ENCODE measurements at places on chromosomes 7 and 10. TPM values are rescaled to one million over a fixed set of nuclear protein-coding genes. Genes with fewer than 3 reads are reported as not detected.
A peak's percentile ranks its signal among the peaks of the same experiment; 100 is the strongest.

GRCh38 chr10:35464825-35465456, 128.6 kb downstream of the CCNY start:
- no peak for DNase-seq

DNA sequence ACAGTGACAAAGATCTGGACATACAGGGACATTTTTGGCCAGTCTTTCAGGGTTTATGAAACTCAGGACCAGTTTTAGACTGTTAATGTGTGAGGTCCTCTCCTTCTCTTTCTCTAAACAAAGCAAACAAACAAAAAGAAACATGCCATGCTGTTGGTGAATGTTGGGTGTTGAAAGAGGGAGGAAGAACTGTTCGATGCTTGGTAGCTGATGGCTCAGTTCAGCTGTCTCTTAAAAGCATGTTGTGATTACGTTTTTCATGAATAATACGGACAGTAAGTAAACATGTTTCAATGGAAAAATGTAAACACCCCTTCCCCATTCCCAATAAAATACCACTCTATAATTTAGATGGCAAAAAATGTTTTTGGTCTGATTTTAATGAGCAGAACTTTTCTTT, 219.1 kb downstream of the SEC23IP start:
- no peak for DNase-seq

GRCh38 chr7:6482743-6483119, 35.0 kb upstream of the DAGLB start:
- DNase-seq: no peak

DNA sequence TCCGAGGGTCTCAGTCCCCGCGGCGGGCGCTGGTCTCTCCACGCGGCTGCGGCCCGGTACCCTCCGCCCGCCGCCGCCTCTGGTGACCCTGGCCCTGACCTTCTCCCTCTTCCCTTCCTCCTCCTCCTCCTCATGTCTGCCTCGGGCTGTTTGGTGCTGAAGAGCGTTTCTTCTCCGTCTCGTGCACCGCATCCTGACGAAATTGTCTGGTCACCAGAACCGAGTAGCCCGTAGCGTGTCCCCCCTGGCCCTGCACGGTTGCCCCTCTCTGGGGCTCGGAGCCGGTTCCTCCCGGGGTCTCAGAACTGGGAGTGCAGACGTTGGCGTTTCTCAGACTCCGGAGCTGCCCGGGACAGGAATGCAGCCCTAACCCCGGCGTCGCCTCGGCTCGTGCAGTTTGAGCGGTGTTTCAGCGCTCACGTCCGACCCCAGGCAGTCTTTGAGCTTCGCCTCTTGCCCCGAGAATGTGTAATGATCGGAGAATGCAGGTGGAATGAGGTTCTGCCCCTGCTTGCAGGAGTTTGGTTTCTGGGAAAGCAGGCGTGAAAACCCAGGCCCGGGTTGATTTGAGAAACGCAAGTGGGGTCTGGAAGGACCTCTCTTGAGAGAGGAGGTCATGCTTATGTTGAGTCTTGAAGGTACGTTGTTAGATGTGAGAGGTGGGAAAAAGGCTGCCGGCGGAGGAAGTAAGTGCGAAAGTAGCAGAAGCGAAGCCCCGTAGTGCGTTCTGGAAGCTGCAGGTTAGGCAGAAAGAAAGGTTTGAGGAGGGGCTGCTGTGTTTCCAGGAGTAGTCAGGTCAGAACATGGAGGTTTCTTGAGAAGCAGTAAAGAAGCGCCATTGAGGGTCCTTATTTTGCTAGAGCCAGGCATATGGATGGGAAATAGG, 743 bp downstream of the RBM17 start:
- DNase-seq: no peak

DNA sequence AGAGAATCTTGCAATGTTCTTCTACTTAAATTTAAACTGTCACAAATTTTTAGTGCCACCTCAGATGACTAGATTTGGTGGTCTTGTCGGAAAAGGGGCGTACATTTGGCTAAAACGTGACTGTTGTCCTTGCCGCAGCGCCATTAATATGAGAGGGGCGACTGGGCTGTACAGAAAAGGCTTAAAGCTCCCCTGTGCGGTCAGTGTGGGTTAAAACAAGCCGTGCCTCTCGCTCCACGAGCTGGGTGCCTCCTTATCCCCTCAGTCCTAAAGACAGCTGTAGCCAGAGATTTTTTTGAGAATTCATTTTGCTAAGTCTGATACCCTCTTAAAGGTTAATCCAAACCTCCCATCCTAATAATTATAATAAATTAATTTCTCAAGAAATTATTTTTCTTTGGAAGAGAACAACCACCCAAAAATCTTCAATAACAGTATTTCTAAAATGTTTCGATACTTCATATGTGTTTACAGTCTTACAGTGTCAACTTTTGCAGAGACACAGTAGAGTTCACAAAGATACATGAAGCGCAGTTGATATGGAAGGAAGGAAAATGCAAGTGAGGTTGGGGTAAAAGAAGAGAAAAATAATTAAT, 68.6 kb downstream of the C7orf25 start:
- peak; percentile 29 for DNase-seq

DNA sequence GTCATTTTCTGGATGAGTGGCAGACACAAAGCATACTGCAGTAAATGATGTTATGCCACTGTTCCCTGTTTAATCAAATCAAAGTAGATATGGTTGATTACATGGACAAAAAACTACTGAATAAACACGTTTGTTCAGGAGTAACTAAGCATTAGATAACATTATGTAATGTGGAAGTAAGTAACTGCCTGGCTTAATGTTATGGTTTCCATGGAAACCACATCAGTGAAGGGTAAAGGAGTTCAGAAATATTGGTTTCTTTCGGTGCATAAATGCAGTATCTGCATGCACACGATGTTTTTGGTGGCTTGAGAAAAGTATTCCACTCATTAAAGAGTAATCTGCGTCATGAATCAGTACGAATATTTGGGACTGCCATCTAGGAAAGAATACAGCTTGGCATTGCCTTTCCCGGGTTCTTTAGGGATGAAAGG, 131.3 kb upstream of the PRKCQ start:
- DNase-seq: no peak

- DNase-seq: no peak
Measured at GRCh38 chr10:71694039-71694501, 25.5 kb downstream of the C10orf105 start.

DNA sequence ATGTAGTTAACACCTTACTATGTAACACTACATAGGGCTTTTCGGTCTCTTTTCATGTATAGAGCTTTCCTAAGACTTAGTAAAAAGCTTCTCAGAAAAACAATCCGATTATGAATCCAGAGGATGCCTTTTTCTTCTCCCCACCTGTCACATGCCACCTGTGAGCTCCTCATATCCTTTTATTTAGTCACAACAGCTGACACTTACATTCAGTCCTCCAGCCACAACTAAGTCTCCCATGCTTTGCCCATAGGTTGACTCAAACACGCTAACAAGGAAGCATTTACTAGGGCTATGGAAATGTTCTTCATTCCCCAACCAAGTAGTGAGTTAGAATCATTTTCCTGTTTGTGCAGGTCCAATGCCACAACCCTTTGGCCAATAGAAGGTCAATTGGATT, 7.9 kb downstream of the ENO4 start:
- no peak for DNase-seq

DNA sequence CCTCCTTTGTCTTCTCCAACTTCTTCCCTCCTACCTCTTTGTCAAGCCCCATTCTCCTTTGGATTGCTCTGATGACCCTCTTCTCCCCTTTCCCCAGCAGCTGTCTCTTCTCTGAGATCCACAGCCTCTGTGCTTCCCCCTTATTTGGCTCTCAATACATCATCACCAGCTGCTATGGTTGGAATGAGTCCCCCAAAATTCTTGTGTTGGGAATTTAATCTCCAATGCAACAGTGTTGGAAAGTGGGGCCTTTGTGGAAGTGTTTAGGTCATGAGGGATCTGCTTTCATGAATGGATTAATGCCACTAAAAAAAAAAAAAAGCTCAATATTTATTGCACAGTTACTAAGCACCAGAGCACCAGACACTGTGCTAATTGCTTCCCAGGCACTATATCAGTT, 39.2 kb upstream of the FRMD4A start:
- DNase-seq: no peak

- DNase-seq: no peak
Measured at GRCh38 chr7:139982927-139983920, 79.5 kb downstream of the PARP12 start.

DNA sequence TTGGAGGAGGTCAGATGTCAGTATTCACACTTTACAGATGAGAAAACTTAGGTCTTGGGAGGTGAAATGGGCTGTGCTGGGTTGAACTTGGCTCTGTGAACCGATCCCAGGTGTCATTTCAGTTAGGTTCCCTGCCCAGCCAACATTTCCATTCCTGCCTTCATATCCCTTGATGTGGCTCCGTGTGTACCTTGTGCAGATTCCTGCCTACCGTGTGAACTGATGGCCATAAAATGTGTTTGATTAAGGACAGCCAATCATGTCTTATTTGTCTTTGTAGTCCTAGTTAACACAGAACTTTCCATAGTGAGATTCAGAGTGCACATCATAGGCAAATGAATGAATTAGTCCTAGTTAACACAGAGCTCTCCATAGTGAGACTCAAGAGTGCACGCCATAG, 101.0 kb upstream of the GATA3 start:
- DNase-seq: no peak

The NRG3 gene
- total RNA-seq: 56.8 TPM

The CTNNA3 gene
- 215 TPM for total RNA-seq

The TRPV6 gene
- total RNA-seq: not detected

The ELN gene
- total RNA-seq: 14.8 TPM

The PNLIPRP3 gene
- not detected for total RNA-seq

The GPRIN2 gene
- 0.93 TPM for total RNA-seq

The KIF11 gene
- total RNA-seq: 1.6 TPM

The CYP17A1 gene
- not detected for total RNA-seq

Measured in dorsolateral prefrontal cortex (tissue), 122 donors.